Stimulated activated CD8-positive, alpha-beta memory T cell treated with anti-CD3 and anti-CD28 coated beads, Interleukin-4, amount 100 ng/mL, for 4 hours (primary cell): ENCODE measurements at places on chromosomes 2 and 18.

DNA sequence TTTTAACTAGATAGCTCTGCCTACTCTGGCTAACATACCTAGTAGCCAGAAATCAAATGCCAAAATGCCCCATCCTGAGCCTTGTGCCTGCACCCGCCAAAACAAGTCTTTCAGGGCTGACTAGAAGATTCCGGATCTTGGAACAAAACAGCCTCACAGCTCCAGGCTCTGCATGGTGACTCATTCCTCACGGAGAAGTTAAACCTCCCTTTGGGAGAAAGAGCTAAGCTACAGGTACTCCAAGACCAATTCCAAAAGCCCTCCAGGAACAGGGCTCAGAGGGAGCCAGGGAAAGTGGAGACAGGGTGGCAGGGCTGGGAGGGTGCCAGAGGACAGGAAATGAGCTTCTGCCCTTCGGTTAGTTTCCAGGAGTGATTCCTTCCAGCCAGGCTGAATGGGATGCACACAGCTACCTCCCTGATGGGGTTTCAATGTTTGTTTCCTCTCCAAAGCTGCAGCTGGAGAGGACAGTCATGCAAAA lies 295.6 kb downstream of the TNS1 start:
- DNase-seq = no peak

- no peak for DNase-seq
Measured at GRCh38 chr2:151549191-151549590, 139.5 kb downstream of the RIF1 start.

GRCh38 chr2:9001229-9001628 lies 2.3 kb downstream of the MBOAT2 start:
- DNase-seq = no peak

DNA sequence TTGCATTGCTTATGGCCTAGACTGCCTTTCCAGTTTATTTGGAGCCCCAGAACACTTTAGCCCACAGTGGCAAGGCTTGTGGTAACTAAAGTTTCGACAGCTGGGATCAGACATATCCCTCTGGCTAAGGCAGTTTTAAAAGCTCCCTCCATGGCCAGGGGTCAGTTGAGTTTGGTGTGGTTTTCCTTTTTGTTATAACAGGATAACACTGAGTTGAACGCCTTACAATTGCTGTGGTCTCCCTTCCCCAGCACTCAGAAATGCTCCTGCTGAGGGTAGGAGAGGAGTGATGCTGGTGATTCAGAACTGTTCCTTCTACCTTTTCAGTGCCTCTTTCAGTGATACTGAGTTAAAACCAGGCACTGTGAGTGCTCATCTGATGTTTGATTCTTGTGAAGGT lies 182.6 kb downstream of the GULP1 start:
- DNase-seq = no peak

DNA sequence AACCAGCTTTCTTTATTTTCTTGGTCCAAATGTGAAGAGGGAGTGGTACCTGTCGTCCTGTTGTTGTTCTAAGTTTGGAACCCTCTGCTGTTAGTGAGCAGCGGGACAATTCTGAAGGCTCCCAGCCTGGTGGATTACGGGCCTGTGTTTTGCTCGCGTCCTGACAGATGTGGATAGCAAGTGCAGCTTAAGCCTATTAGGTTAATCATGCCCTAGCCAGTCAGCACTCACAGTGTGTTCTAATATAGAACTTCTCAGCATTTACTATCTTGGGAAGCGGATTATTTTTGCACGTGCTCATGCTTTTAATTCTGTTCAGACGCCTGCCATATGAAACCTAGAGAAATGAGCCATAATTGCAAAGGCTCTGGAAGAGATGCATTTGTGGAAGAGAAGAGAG lies at the start of gene PCARE:
PCARE (minus strand) TSS at position 113 of the 400 bp plus-strand sequence. CDS start 262 bp downstream, outside the sequence.
- no peak for DNase-seq

- no peak for DNase-seq
Measured at GRCh38 chr2:99139003-99139402, 2.5 kb upstream of the C2orf15 start.

GRCh38 chr2:10520154-10520553 lies 72.0 kb upstream of the ODC1 start:
- no peak for DNase-seq

GRCh38 chr2:133146893-133147292 lies 421.4 kb downstream of the NCKAP5 start:
- DNase-seq = no peak

GRCh38 chr2:46358713-46359112 lies 61.5 kb downstream of the EPAS1 start:
- DNase-seq = no peak

- DNase-seq = no peak
Measured at GRCh38 chr18:25423760-25424159, 71.8 kb upstream of the ZNF521 start.

- no peak for DNase-seq
Measured at GRCh38 chr2:172279214-172279613, 148.2 kb upstream of the ITGA6 start.

- DNase-seq = no peak
Measured at GRCh38 chr2:171318463-171318934, 115.3 kb downstream of the METTL8 start.

DNA sequence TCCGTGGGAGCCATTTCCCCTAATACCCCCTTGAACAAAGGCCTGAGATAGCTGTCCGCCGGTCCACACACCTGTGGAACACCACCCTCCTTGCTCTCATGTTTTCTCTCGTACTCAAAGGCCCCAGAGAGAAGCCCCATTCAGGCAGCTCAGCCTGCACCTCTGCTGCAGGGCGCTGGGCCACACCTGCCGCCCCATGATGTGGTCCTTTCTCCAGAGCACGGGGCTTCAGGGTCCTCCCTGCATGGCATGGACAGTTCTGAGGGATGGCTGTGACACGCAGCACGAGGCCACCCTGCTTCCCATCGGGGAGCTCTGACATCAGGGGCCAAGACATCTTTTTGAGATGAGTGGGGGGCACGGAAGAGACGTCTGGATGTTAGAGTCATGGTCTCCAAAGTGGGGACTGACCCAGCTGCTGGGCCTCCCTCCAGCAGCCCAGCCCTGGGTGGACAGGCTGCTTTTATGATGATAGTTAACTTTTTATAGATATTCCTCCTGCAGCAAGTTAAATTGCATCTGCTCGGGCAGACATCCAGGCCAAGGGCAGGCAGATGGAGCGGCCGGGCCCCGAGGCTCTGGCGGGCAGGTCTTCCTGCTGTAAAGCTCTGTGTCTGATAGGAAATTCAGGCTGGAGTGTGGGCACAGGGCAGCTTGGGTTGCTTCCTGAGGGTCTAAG lies 56.7 kb downstream of the SDC1 start:
- DNase-seq = no peak
